ENCODE measurements at places on chromosomes 5 and 9.

- DNase-seq, result no peak
Observed at GRCh38 chr5:97915106-97915505, 732.1 kb upstream of the RIOK2 start.

DNA sequence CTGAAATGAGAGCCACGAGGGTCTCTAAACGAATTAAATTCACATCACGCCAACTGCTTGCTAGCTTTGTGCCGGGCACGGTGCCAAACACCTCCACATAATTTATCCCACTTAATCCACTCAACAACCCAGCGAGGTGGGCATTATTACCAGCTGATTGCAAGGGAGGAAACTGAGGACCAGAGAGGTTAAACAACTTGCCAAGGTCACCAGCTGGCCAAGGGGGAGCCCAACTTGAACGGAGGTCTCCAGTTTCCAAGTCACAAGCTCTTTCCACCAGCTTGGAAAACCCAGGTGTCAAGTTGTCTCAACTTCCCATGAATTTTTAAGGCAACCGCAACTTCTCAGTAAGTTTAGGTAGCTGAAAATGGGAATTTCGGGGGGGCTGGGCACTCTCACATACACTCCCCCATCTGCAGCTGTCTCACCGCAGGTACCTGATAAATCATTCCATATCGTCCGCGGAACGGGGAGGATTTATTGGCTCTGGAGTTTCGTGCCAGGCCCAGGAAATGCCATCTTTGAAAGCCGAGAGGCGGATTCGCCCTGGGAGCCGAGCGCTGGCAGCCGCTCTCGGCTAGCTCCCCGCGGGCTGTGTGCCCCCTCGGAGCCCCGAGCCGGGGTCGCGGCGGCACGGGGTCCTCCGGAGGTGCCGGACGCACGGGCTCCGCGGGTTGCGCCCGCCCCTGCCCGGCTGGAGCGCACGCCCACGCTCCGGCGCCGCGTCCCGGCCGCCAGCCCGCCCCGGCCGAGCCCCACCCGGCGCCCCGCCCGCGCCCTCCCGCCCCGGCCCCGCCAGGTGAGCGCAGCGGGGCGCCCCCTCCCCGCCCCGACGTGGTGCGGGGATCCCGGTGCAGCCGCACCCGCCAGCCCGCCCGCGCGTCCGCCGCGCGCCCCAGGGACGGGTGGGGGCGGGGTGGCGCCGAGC is 617 bp downstream of the PTPN3 start:
- DNase-seq, result no peak

GRCh38 chr5:96880444-96881164 is 4.3 kb downstream of the ERAP2 start:
- DNase-seq, result no peak

- DNase-seq, result no peak
Observed at GRCh38 chr5:56512313-56512996, 279.3 kb upstream of the ANKRD55 start.

DNA sequence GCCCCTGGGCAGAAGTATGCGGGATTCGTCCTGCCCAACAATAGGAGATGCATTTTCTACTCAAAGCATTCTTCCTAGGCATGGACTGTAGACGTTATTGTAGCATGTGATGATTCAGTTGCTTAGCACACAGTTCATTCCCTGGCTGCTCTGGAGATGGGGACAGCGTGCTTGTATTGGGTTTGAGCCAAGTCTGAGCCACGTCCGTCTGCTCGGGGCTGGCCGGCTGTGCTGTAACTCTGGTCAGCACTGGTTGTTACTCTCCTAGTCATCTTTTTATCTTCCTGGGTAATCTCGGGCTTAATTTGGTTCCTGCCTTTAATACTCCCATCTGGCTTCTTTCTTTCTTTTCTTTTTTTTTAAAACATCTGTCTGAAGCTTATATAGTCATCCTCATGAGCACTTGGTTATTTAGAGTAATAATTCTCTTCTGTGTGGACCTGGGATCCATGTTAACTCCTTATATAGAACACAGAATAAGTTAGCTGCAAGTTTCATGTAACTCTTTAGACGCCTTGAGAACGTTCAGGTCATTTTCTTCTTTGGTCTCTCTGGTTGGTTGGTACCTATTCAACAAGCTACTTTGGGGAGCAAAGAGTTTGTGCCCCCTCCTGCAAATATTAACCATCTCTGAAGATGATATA is 118.8 kb upstream of the RPS23 start:
- DNase-seq, result peak; percentile 43

DNA sequence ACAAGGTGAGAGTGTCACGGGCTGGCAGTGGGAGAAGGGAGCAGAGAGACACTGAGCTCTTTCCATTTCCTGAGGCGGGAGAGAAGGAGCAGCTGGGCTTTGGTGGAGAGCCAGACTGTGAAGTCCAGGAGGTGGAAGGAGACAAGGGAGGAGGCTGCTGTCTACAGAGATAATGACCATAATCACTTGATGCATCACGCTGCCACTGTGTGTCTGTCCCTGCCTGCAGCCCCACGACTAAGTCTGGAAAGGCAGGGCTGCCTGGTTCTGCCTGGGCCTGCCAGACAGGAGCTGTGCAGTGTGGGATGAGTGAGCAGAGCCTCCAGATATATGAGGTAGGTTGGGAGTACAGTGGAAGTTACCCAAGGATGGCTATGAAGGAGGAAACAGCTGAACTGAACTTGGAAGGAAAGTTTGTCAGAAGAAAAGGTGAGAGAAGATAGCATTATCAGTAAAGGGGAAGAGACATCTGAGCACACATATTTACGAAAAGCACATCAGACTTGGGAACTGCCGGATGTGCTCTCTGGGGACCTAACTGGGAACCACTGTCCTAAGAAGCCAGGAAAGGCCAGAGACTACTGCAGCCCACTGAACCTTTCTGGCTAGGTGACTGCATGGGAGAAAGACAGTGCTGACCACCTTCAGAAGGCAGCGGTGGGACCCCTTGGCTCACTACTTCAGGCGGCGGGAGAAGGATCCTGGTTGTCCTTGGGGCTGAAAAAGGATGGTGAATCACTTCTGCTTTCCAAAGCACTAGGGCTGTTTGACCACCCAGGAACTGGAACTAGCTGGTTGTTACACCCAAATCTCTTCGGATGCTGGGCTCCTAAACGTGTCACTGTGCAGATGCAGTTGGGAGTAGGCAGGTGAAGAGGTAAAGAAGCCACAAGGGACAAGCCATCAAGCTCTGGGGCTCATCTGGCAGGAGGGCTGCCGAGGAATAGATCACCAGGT is 12.8 kb upstream of the DDX41 start:
- DNase-seq, result no peak

DNA sequence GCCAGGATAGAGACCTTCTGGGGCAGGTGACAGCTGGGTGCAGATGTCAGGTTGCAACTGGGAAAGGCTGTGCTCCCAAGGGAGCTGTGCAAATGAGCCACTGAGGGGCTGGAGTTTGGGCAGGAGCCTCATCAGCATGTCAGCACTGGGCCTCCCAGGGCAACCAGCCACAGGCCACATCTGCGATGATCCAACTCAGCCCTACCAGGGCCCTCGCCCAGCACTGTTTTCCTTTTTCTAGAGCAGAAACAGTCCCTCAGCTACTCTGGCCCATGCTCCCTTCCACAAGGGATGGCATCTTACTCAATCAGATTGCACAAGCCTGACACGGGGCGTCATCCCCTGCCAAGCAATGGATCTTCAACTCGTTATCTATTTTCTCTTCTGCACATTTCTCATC is 24.8 kb downstream of the NIPAL4 start:
- DNase-seq, result no peak

DNA sequence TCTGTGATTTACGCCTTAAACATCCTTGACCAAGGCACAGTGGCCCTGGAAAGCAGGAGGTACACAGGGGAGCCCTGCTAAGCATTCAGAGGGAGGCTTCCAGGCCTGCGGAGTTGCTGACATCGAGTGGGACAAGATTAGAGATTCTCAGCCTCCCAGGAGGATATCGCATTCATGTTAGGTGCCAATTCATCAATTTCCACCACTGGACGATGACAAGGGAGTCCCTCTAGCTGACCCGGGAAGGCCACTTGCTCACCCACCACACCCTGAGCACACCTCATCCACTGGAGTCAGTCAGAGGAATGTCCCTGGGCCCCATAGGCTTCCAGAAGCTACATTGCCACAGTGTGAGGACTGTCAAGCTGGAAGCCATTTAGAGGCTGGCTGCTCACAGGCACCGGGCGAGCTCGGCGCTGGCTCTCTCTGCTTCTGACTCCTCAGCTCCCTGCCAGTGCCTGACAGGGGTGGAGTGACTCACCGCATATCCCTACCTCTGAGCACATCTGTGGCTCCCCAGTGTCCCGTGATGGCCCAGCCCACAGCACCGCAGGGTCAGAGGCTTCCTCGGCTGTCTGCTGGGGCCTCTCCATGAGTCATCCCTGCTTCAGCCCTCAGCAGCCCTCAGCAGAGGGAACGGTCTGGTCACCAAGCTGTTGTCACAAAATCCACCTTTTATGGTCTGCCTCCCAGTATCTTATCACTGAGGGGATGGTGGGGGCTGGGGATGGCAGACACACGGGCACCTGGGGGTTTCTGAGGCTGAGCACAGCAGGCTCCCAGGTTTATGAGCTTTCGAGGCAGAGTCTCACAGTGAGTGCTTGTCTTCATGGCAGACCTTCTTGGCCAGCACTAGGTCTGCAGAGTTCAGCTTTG is 117.5 kb downstream of the ZNF608 start:
- peak; percentile 93 for DNase-seq

GRCh38 chr5:94545870-94546625 is 72.4 kb downstream of the KIAA0825 start:
- no peak for DNase-seq

DNA sequence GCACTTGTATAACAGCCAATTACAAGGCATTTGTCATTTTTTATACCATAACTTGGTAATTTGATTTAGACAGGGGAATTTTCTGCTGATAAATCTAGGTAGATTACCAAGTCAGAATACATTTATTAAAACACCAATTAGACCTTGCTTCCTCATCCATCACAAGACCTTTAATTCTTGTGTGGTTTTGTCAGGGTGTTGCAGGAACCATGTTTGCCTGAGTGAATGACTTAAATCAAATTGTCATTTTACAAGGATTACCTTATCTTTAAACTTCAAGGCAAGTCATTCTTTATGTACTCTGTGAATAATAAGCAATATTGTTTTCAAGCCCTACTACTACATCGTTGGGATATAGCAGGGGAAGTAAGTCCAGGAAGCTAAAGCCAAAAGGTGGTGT is 257.7 kb downstream of the KCTD16 start:
- DNase-seq, result no peak

DNA sequence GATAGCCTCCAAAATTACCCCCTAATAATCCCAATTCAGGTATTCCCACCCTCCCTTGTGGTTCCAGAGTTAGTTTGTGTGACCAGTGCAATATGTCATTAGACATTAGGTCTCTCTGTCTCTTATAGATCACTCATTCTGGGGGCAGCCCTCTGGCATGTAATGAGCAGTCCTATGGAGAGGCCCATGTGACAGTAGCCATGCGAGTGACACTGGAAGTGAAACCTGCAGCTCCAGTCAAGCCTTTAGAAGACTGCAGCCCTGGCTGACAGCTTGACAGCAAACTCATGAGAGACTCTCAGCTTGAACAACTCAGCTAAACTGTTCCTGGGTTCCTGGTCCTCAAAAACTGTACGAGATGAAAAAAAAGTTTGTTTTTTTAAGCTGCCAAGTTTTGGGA is 54.0 kb upstream of the HSPB3 start:
- DNase-seq, result no peak

DNA sequence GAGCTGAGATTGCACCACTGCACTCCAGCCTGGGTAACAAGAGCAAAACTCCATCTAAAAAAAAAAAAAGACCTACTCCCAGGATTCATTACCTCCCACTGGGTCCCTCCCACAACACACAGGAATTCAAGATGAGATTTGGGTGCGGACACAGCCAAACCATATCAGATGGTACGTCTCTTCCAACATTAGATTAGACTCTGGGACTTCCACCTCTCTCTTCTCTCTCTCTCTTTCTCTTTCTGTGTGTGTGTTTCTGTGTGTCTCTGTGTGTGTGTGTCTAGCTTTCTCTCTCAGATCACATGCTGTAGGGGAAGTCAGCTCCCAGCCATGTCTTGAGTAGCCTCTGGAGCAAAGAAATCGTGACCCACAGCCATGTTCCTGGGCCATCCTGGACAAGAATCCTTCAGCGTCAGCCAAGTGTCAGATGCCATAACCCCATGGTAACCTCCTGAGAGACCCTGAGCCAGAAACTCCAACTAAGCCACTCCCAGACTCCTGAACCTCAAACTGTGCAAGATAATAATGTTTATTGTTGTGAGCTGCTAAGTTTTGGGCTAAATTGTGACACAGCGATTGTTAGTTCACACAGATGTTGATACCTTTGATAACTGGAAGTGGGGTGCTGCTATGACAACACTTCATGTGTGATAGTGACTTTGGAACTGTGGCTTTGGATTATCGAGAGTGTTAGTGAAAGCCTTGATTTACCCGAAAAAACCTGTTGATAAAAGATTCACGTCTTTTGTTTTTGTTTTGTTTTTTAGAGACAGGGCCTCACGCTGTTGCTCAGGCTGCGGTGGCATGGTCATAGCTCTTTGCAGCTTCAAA is 4.1 kb upstream of the CMBL start:
- DNase-seq, result no peak

GRCh38 chr5:168407211-168407610 is 79.1 kb upstream of the RARS1 start:
- DNase-seq, result no peak

DNA sequence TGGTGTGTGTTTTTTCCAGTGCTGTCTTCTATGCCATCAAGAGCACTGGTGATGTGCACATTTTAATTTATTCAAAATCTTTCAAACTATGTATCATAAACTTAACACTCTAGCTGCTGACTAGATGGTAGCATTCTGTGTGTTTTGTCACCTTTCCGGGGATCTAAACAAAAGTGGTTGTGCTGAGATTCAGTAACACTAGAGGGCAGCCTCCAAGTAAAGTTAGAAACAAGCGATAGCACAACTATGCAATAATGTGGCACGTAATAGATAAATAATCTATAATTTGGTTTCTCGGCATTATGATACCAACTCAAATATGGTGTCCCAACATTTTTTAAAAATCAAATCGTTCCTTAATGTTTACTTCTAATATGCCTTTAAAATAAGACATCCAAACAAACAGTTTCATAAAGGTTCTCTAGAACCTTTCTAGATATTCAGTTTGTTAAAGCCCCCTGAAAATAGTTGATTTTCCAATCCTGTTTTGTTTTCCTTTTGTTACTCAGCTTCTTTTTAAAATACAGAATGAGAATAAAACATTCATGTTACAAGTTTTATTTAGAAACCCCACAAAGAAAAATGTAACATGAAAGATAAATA is 16.9 kb downstream of the SEMA6A start:
- DNase-seq, result no peak

DNA sequence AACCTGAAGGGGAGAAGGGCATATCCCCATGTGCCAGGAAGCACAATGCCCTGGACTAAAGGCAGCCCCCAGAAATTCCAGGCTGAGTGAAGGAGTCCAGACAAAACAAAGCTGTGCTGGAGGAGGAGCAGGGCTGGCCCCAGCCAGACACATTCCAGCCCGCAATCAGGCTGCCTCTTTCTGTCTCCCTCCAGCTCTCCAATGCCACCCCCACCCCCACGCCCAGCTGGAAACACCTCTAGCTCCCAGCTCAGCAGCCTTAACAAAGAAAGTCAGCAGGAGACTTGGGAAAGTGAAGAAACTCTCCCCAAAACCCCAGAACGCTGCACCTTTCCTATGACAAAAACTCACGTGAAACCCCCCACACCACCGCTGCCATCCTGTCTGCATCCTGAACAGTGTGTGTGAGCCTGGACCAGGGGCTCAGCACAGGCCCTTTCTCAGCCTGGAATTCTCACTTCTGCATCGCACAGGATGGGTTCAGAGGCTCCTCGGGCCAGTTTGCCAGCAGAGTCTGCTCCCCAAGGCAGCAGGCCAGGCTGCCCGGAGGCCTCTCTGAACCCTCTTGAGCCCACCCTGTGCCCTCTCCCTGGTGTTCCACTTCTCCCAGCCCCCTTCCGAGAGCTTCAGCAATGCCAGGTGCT is 96.2 kb upstream of the ICE1 start:
- peak; percentile 76 for DNase-seq

- no peak for DNase-seq
Observed at GRCh38 chr5:68531970-68532369, 316.4 kb downstream of the PIK3R1 start.

Data from ELF-1 (cell line).